Cortex of kidney (tissue), 1 donor: ENCODE measurements at places on chromosomes 6 and 20.

DNA sequence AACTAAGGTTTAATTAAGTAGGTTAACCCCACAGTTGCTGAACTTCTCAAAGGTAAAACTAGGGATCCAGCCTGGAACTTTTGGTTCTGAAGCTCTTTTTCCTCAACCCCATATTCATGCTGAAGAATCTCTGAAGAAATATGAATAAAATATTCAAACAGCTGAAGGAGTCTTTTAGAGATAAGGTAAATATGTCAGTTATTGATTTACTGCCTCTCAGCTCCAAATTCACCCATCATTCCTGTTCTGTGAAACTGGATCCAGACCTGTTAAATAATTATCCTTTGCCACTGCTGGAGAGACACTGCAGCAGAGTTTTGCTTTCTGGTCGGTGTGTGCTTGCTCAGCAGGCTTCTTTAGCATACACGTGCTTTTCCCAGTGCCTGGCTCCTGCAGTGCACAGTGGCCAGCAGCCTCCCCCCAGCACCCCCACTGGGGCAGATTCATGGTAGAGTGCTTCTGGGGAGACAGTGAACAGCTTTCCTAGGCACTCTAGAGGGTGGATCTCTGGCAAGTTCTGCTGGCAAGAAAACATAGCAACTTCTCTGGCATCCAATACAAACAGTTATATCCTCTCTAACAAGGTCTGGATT lies 62.0 kb upstream of the BCLAF1 start:
- DNase-seq, result no peak

DNA sequence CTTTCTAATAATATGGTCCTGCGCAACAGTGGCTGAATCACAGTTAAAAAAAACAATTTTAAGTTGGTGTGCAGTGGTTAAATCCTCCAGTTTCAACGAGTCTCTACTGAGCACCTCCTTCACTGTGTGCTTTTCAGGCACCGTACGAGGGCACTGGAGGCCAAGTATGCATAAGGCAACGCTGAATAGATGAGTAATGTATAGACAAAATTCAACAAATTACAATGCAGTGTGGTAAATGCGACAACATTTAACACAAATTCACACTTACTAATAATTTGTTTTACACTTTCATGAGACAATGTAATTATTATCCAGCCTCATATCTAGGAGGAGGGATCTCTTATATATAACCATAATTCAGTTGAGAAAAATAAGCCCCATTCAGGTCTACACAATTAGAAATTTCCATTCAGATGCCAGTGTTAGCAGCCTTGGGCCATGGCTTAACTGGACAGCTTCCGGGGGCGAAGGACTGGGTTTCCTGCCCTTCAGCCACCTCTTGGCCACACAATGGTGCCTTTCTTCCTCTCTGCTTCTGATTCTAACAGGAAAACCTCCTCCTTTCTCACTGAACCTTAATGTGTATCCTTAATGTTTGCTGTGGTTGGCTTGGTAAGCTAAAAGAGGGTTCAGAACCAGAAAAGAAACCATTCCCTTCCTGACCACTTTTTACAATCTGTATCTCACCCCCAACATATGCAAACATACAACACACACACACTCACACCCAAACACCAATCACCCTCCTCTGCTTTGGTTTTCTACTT lies 51.9 kb downstream of the B4GALT5 start:
- DNase-seq, result no peak

GRCh38 chr6:167214206-167214605 lies 56.4 kb upstream of the GPR31 start:
- no peak for DNase-seq

- DNase-seq, result no peak
Observed at GRCh38 chr6:36032261-36032660, 4.7 kb downstream of the MAPK14 start.

DNA sequence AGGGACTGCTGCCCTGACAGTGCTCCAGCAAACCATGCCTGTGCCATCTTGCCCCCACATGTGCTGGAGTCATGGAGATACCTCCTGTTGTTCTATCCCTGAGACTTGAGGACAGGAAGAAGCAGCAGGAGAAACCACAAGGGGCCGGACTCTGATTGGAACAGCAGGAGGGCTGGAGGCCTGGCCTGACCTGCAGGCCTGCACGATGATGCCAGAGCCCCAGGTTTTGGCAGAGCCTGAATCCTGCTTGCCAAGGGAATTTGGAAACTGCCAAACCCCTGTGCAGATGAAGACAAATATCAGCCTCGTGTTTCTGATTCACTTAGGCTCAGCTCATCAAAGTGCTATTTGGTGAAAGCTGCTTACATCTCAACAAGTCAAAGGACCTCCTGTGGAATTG lies 177.6 kb downstream of the MAFB start:
- DNase-seq, result no peak

- DNase-seq, result no peak
Observed at GRCh38 chr20:59735917-59736316, 131.6 kb downstream of the PHACTR3 start.

- no peak for DNase-seq
Observed at GRCh38 chr6:15498640-15499039, 164.2 kb downstream of the DTNBP1 start.

DNA sequence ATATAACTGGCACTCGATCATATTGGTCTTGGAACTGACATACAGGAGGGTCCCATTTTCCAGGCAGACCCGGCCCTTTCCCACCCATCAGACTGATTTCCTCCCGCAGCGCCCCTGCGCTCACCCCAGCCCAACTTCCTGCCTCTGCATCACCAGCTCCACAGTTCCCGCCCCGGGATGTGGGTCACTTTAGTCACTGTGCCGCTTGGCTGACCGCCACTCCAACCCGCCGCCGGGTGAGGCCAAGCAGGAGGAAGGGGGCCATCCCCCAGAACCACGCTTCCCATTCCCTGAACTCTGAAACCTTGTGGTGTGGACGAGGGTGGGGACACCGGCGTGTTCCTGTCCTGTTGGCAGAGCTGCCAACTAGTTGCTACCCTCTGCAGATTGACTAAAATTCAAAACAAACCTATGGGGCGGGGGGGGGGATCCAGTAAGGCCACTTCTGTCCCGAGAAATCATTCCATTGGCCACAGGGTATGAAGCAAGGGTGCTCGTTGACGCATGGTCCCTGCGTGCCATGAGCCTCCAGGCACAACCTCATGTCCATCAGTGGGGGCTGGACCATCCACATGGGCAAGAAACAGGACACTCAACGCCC lies 12.3 kb downstream of the TGM2 start:
- DNase-seq, result no peak

- DNase-seq, result no peak
Observed at GRCh38 chr6:54135665-54136369, 24.6 kb downstream of the MLIP start.

DNA sequence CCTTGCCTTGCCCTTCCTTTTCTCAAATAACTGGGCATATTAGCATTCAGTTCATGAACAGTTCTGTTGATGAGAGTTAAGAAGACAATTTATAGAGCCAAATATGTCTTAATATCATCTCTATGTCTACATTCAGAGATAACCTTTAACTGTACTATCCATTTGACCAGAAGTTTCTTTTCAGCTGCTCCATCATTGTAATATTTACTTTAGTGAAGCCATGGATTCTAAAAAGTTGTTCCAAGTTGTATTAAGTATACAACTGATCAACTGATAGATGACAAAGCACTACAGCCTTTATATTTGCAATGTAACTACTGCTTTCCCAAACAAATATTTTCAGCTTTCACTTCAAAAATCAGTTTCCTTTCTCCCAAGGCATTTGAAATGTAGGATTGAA lies 1252.7 kb downstream of the EPHA7 start:
- DNase-seq, result no peak

- no peak for DNase-seq
Observed at GRCh38 chr20:33656783-33657703, 5.1 kb upstream of the C20orf144 start.

DNA sequence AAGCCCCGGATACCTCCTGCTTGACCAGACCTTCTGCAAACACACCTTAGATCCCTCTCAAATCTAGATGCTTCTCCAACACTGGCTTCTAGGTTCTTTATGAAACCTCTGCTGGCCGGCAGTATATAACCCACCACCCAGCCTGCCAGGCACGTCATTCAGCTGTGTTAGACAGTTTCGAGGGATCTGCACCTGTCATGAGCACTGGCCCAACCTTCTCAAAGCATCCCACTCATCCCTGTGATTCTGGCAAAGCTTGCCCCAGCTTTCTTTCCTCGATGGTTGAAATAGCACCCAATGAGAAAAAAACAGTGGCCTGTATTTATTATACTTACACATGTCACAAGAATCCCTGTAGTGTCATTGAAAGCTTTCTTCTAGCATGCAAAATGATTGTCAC lies 157.8 kb downstream of the MTHFD1L start:
- no peak for DNase-seq

DNA sequence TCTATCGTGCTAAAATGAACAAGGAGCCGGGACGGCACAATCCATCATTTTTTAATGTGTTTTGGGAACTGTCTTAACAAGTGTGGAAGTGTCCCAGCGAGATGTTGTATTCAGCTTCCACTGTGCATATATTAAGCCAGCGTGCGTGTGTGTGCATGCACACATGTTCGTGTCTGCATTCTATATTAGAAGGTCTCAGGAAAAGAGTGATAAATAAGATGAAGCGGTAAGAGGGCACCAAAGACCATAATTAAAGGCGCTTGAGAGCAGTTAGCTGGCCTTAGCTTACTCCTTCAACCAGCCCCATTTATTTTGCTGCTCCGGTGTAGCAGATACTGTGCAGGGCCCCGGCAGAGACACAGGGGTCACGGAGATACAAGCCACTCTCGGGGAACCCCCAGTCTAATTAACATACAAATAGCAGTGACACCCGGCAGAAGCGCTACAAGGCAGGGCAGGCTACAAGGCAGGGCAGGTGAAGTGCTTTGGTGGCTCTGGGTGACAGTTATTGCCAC lies 206.5 kb upstream of the RREB1 start:
- no peak for DNase-seq

DNA sequence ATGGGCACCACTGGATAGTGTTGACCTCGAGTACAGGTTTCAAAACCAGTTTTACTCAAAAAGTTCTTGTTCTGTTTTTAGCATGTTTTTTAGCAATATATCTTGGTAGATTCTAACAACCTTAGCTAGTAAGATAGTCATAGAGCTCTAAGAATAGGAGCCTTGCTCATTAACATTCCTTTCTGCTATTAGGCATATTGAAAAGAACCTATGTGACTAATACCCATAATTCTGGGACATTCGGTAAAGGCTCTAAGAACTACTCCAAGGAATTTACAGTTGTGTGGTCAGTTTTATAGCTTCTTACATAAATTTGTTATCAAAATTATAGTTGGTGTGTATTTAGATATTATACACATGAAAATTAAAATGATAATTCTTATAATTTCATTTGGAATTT lies 11.6 kb downstream of the SLC9A8 start:
- DNase-seq, result no peak

DNA sequence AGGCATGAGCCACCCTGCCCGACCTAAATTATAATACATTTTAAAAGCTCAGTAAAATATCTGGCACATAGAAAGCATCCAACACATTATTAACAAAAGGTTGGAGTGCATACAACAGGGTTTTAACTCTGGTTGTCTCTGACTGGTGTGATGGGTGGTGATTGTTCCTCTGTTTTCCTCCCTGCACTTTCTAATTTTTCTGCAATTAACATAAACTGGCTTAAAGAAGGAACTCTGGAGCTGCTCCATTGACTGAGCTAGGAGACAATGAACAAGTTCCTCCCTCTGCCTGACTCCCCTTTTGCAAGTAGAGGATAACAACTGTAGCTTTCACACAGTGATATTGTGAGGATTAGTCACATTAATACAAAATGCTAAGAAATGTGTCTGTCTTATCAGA lies 48.5 kb upstream of the SIRPG start:
- DNase-seq, result no peak

DNA sequence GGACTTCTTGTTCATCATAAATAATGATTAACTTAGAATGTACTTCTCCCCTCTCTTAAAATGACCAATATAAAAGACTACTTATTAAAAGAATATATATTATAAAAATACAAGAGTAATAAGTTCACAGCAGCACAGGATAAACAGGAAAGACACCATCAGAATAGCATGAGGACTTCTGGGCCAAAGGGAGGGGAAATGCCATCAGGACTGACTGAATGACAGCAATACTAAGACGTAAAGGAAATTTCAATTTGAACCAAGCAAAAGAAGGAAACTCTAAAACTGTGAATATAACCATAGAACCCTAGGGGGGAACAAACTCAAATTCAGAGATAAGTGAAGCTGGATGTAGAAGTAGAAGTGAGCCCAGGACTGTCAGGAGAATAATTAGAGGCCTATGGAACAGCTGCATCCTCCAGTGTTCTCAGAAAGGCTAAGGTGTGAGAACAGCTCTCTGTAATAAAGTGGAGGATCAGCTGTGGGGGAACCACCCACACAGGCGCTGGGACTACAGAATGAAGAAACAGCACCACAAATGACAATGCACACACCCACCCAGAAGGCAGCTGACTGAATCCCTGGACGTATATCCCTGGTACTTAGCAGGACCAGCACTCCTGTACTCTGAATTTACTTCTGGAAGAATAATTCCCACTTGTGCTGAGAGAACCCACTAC lies 37.8 kb downstream of the ZHX3 start:
- DNase-seq, result no peak
